Ovary (tissue), 10 donors: ENCODE measurements at places on chromosomes 6 and 20.

- no peak for DNase-seq
Measured at GRCh38 chr6:121748850-121749249, 313.4 kb downstream of the GJA1 start.

DNA sequence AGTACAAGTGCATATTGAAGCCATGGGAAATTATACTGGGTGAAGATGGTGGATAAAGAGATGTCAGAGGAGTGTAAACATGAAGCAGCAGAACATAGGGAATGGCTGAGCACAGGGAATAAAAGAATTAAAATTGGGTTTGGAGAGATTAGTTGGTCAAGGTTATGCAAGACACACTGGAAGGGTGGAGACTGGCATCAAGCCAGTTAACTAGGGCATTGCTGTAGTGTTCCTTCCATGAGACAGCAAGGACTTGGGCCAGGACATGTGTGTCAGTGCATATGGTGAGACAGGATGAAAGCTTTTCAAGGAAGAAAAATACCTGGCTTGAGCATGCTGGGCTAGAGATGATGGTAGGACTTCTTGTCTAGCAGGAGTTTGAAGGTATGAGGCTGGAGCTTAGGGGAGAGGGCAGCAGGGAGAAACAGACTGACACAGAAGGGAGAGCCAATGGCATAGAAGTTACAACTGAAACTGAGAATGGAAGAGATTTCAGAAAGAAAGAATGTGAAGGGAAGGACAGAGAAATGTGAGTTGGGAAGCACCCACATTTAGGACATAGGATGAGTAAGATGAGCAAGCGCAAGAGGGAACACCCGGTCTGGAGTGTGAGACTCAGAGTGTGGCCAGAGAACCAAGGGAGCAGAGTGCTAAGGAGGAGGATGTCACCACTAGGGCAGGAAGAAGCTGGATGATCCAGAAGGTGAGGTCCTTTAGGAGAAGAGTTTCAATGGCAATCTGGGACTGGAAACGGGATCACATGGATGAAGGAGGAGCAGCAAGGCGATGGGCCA lies 14.5 kb upstream of the TMEM170B start:
- DNase-seq, result no peak

DNA sequence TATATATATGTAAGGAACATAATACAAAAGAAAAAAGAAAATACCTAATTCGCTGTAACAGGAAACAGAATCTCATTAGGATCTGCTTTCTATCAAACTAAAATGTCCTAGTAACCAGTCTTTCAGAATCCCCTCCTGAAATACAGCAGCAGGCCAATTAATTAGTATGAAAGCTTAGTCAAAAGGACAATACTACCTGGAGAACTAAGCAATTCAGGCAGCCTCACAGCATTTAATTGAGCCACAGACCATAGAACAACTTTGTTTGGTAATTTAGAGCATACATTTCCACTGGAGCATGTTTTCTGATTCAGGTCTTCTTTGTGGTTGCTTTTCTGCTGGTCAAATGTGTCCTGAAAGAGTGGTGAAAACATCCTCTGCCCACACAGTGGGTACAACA lies 516.0 kb downstream of the LMBRD1 start:
- DNase-seq, result no peak

- no peak for DNase-seq
Measured at GRCh38 chr6:170314983-170315382, 8.4 kb downstream of the FAM120B start.

- no peak for DNase-seq
Measured at GRCh38 chr6:96330884-96331283, 190.7 kb upstream of the UFL1 start.

GRCh38 chr6:100353276-100354015 lies 111.3 kb downstream of the SIM1 start:
- no peak for DNase-seq

GRCh38 chr6:163308629-163309440 lies 105.7 kb upstream of the QKI start:
- DNase-seq, result no peak

DNA sequence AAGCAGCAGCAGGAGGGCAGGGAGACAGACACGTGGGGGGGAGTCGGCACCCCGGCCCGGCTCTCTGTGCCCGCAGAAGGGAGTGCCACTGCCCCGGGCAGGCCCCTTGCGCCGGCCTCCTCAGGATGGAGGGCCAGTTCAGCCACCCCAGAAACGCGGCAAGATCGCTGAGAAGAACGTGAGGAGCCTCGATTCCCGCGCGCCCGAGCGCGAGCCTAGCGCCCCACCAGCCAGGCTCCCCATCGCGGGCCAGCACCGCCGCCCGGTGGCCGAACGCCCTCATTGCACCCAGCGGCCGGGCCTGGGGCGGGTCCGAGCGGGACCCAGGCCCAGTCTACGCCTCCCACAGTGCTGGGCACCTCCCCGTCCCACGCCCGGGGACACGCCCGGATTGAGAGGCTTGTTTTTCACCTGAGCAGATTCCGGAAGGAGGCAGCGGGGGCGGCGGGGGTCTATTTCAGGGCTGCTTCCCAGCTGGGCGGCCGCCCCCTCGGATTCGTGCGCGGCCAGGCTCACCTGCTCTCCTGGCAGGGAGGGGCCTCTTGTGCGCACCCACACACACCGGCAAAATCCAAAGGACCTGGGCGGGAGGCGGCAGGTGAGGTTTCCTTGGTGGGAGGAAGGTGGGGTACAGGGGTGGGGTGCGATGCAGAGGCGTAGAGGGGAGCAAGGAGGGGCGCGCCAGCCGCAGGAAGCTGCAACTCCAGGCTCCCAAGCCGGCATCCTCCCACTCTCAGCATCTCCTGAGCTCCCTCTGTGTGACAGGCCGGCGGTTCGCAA lies 9.0 kb upstream of the GRM4 start:
- peak; percentile 61 for DNase-seq

DNA sequence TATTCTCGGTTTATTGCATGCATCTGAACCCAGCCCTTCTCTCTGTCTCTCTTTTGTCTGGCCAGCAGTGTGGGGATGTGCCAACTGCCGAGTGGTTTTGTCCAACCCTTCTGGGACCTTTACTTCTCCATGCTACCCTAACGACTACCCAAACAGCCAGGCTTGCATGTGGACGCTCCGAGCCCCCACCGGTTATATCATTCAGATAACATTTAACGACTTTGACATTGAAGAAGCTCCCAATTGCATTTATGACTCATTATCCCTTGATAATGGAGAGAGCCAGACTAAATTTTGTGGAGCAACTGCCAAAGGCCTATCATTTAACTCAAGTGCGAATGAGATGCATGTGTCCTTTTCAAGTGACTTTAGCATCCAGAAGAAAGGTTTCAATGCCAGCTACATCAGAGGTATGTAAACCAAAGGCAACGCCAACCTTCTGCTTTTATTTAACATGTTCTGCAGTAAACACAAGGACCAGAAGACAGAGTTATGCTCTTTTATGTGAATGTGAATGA lies 65.8 kb downstream of the ADGRG6 start:
- DNase-seq, result no peak

- no peak for DNase-seq
Measured at GRCh38 chr6:87832025-87832825, 130.2 kb upstream of the AKIRIN2 start.
